ENCODE measurements at places on chromosomes 4 and X. TPM values are rescaled to one million over a fixed set of nuclear protein-coding genes. Genes with fewer than 3 reads are reported as not detected.

DNA sequence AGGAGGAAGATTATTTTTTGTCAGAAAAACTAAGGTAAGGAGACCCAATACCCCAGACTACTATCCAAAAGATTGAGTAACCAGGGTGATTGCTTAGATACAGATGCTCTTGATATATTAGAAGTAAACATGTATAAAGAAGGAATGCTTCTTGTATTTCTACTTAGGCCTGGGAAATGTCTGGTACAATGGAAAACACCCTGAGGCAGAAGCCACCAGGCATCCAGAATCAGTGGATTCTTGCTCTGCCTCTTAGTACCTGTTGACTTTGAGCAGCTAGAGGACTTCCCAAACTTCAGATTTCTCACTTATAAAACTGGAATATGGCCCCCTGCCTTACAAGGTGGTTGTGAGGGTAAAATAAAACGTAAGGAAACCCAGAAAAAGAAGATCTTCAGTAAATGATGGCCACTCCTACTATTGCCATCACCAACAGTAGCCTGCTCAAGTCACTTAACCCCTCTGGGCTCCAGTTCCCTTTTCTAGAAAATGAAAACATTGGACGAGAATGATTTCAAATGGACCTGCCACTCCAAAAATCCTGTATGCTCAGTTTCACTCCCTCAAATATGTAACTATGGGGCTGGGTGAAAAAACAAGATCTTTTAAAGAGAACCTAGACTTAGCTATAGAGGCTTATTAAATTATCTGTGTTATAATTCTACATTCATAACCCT, 56.6 kb downstream of the AMELX start:
- DNase-seq, result no peak

- no peak for DNase-seq
These were observed 9.3 kb downstream of the ZNF81 start for GRCh38 chrX:47846040-47846439.

DNA sequence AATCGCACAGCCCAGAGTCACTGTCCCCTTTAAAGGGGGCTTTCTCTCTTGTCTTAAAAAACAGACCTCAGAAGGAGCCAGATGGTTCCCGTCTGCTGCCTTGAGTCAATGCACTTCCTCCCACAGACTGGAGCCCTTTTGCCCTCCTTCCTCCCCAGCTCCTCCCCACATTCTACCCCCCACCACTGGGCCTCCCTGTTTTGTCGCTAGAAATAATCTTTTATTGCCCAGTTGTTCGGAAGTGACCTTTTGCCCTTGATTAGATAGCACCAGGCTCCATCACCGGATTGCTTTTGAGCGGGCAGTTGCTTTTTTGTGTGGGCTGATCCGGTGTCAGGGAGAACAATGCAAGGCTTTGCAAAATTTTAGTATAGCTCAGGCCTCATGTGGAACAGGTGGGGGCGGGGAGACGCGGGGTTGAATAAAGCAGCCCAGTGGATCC, 47.7 kb downstream of the SPRY1 start:
- DNase-seq, result peak; percentile 39

GRCh38 chr4:164700471-164700870, 53.5 kb upstream of the SMIM31 start:
- DNase-seq, result no peak

DNA sequence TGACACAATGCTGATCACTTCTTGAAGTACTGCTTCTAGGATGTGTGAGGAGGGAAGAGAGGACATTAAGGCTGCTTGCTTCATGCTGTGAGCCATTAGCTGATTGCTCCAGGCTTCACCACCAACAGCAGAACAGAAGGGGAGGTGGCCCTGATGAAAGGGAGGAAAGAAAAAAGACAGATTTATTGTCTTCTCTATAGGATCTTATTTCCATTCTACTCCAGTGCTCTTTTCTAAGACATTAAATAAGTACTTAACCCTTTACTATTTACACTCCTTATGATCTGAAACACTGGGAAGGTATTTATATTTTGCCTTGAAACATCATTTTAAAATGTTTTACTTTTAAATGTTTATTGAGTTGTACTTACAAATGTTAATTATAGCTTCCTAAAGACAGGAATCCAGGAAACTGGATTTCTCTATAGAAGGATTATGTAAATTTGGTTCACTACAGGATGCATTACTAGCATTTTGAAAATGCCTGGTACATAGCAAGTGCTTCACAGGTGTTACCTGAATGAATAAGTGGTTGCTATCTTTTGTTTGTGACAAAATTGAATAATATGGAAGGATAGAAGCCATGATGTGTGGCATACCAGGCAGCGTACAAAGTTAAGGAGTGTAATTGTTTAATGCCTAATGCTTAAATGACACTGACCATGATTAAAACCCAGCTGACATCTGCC, 680.9 kb upstream of the ATOH1 start:
- DNase-seq, result no peak

- DNase-seq, result no peak
These were observed 13.0 kb downstream of the CACNA1F start for GRCh38 chrX:49220100-49220499.

DNA sequence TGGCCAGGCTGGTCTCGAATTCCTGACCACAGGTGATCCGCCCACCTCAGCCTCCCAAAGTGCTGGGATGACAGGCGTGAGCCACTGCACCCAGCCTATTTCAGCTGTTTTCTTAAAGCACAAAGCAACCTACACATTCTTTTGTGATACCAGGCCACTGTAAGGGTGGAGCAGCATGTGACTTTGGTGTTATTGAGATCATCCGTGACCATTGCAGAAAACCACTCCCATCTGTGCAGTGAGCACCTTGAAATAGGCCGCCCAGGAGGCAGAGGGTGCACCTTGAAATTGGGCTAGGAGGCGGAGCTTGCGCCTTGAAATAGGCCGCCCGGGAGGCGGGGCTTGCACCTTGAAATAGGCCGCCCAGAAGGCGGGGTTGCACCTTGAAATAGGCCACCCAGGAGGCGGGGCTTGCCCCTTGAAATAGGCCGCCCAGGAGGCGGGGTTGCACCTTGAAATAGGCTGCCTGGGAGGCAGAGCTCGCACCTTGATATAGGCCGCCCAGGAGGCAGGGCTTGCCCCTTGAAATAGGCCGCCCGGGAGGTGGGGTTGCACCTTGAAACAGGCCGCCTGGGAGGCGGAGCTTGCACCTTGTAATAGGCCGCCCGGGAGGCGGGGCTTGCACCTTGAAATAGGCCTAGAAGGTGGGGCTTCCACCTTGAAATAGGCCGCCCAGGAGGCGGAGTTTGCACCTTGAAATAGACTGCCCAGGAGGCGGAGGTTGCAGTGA, 9.0 kb upstream of the SLC25A6 start:
- no peak for DNase-seq

GRCh38 chr4:84597450-84597849, 14.5 kb downstream of the CDS1 start:
- no peak for DNase-seq

- DNase-seq, result no peak
These were observed 149.0 kb downstream of the FAM13A start for GRCh38 chr4:88908003-88908402.

DNA sequence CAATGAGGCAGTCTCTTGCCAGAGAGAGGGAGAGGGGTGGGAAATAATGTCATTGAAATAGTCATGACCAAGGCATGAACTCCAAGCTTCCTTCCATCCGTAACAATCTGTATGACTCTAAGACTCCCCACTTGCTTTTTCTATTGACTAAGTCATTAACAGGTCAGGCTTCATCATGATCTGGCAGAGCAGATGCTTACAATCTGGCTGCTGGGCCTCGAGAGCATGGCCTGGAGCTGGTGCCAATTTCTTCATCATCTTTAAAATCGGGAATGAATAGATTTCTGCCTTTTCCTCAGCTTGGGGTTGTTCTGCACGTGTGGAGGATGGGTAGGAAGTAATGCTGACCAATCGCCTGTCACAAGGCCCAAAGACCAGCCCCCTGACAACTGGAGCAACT, 280.6 kb upstream of the CLNK start:
- DNase-seq, result no peak

- DNase-seq, result no peak
These were observed 1.3 kb downstream of the ERAS start for GRCh38 chrX:48827654-48827968.

DNA sequence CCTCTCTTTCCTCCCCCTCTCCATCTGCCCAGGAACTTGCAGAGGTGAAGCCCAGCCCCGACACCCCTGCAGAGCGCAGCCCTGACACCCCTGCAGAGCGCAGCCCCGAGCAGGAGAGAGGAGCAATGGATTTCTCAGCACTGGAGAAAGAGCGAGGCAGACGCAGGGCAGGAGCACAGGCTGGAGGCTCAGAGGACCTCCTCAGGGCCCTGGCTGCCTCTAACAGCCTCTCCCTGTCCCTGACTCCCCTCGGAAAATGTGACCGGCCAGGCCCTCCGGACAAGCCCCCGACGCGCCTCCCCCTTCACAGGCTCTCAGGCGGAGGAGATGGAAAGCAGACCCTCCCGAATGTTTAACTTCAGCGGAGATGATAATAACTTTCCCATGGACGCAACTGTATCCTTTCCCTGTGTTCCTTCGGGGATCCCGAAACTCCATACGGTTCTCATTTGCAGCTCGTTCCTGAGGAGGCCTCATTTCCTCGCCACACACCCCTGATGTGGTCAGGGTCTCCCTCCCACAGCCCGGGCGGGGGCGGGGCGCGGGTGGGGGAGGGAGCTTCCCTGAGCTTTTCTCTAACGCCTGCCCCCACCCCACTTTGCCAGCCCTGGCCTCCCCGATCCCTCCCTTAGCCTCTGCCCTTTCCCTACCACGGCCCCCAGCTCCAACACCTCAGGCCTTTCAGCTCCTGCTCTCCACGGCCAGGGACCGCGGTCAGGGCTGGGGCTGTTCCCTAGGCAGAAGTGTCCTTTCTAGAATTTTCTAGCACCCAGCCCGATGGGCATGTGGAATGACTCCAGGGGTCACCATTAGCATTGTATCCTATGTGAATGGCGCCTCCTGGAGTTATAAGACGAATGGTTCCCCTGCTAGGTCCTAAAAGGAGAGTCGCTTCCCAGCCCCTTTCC, 201.1 kb upstream of the BCOR start:
- DNase-seq, result peak; percentile 29

DNA sequence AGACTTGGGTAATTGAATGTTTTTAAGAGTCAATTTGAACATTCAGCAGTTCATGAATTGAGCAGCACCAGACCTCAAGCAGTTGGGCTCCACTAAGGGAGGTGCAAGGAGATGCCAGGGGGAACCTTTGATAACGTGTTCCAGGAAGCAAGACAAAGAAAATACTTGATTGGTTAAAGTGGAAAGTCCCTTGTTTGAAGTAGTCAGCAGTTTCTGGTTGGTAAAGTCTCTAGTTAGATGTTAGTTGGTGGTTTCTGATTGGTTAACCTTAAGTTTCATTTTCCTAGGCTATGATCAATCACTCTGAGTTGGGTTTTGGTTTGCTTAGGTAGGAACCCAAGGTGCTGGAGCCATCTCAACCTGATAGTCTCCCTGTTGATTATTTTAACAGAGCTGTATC, 4.0 kb downstream of the HERC6 start:
- DNase-seq, result no peak

DNA sequence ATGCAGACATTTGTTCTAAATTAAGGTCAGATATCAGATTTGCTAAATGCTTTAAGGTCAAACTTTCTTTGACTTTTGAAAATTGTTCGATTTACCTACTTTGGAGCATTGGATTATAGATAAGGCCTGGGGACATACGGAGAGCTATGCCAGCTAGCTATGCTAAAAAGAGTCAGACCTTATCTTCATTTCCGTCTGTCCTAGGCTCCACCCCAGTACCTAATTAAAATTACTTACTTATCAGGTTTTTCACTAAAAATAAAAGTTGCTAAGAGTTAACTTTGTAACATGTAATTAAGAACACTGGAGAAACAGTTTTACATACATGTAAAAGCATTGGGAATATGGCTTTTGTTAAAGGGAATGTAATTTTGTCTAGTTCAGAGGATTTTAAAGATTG, 7.1 kb upstream of the TMEM35A start:
- DNase-seq, result peak; percentile 32

DNA sequence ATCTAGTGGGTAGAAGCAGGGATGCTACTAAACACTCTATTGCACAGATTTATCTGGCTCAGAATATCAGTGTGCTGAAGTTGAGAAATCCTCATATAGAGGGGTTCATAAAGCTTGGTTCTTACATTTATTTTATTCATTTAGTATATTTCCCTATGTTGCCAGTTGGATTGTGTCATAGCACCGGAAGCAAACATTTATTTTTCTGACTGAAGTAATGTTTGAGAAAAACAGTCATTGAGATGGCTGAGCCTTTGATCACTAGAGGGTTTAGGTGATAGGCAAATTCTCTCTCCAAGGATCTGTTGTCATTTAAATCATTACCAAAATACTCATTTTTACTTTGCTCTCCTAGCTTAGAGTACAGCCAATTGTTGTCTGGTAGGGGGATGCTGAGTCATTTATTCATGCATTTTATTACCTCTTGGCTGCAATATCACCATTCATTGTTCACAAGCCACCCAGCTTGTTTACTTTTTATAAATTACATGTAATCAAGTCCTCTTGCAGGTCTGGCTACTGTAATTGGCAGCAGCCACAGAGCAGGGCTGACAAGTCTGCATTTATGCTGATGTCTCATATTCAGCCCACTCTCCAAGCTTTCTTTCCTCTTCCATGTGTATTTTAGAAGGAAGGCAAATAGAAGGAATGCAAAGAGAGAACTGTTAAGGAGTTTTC, 15.2 kb downstream of the GAB1 start:
- DNase-seq, result no peak

DNA sequence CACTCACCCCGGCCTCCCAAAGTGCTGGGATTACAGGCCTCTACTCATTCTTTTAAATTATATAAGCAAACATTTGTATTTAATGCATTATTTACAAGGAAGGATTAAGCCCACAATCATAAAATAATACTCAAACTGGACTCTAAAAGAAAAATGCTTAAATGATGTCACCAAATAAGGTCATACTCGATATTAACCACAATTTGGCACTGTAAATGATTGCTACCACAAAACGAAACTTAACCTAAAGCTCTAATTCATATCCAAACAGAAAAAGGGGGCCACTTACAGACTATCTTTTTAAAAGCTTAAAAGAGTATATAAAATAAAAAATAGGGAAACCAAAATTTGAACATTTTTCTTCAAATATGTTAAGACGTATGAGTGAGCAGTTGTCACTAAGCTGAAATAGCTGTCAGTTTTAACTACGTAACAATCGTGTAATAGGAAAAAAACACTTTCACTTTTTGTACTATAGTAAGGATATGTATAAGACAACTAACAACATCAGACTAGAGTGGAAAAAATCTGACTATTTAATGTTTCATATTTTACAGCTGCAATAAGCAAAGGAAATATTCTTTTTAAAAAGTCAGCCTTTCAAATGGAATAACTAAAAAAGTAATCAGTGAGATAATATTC, 108.2 kb upstream of the GPR34 start:
- no peak for DNase-seq

DNA sequence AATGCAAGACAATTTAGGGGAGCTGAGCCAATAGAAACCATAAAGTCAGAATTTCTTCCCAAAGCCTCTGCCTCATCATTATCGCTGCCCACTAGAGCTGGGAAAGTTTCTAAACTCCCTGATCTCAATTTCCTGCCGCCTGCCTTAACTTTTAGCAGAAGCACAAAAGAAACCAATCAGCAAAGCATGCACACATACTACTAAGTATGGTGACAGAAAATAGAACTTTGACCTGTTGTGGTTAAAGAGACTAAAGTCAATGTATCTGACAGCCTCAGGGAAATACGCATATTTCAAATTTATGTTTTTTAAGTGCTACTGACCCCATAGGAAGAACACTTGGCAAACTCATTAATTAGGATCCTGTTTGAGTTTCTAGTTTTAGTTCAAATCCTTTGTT, 10.1 kb downstream of the STK26 start:
- no peak for DNase-seq

- DNase-seq, result no peak
These were observed 147.2 kb downstream of the SHROOM3 start for GRCh38 chr4:76582074-76582816.

The TMEM154 gene
- total RNA-seq, result 2.0 TPM

The STARD8 gene
- 35.0 TPM for total RNA-seq

The FAM13A gene
- total RNA-seq, result 14.1 TPM

The MAGEA1 gene
- 44.1 TPM for total RNA-seq

The PPP4R3C gene
- not detected for total RNA-seq

The LGI2 gene
- 0.04 TPM for total RNA-seq
